B cell (primary cell): ENCODE measurements at places on chromosomes 5 and 9. TPM values are rescaled to one million over a fixed set of nuclear protein-coding genes. Genes with fewer than 3 reads are reported as not detected.
A peak's percentile ranks its signal among the peaks of the same experiment; 100 is the strongest.

GRCh38 chr5:11504065-11504885 is 400.0 kb downstream of the CTNND2 start:
- no peaks in the 10 kb centered on the region for H3K4me1 ChIP-seq
- H3K4me3 ChIP-seq: no peak overlapping the region
- no peak overlapping the region for H3K27ac ChIP-seq
- no peaks in the 10 kb centered on the region for H3K36me3 ChIP-seq

DNA sequence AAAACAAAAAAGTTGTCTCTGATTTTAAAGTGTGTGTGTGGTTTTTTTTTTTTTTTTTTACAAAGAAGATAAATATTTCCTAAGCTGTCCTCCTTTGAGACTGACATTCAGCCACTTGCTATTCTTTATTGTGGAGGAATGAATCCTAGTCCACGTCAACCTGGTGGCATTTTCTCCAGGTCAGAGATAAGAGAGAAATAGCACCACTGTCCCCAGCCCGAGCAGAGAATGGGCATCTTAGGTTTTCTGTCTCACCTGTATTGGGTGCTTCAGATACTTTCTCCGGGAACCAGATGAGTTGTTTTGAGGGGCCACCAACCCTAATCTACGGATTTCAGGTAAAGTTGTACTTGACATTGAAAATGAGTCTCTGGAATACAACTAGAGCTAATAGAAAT is 1.4 kb downstream of the ITGA2 start:
- no peak overlapping the region for H3K27ac ChIP-seq
- H3K36me3 ChIP-seq: no peaks in the 10 kb centered on the region
- H3K4me3 ChIP-seq: no peak overlapping the region
- H3K4me1 ChIP-seq: peaks cover 17% of the 10 kb centered on the region

DNA sequence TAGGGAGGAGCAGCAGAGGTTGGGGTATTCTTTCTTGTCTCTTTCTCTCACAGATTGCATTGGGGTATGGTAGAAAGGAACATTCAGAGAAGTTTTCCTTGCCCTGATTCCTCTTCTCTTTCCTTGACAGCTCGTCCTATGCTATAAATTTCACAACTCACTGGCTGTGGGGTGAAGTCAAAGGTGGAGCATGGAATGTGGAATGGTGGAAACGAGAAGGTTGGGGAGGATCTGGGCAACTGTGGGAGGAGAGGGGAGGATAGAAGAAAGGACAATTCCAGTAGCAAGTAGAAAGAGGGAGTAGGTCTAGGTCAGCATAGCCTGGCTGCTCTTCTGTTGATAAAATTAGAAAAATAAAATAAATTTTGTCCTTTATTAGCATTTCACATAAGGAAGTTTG is 39.0 kb upstream of the POC5 start:
- H3K36me3 ChIP-seq: no peaks in the 10 kb centered on the region
- peaks cover 3% of the 10 kb centered on the region for H3K27me3 ChIP-seq
- H3K4me1 ChIP-seq: no peaks in the 10 kb centered on the region
- H3K4me3 ChIP-seq: no peak overlapping the region
- DNase-seq: no peak

Gene PRLR
- 0.39 and 0.51 TPM in 2 replicates for total RNA-seq

Gene SHC3
- 0.05 TPM in 1 of 2 replicates, not detected in the other for total RNA-seq

DNA sequence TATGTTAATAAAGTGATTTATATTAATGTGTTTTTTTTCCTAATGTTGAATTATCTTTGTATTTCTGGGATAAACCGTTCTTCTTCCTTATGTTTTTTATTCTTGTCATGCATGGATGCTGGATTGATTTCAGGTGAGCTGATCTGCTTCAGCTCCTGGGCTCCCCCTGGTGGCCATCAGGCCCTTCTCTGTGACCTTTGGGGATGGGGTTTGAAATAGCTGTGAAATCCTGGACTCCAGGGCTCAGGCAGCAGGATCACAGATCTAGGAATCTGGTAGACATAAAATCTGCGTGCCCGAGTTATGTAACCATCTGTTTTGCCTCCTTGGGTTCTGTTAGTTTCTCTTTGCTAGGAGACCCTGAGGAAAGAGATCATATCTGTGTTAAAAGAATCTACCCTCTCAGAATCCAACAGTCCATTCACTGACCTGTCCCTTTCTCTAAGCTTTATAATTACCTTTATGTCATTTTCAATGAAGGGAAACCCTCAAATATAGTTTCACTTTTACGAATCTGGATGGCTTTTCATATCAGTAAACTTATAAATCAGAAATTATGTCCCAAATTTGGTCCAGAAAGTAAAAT is 12.2 kb upstream of the OR13J1 start:
- no peaks in the 10 kb centered on the region for H3K4me1 ChIP-seq
- DNase-seq: peak; percentile 84
- no peak overlapping the region for H3K4me3 ChIP-seq

Gene GFRA3
- total RNA-seq: not detected in 2 replicates

- H3K27ac ChIP-seq: no peak overlapping the region
- no peaks in the 10 kb centered on the region for H3K27me3 ChIP-seq
- H3K36me3 ChIP-seq: no peaks in the 10 kb centered on the region
- peaks cover 21% of the 10 kb centered on the region for H3K4me1 ChIP-seq
These were observed 6.6 kb upstream of the ERBIN start for GRCh38 chr5:65919773-65920172.

DNA sequence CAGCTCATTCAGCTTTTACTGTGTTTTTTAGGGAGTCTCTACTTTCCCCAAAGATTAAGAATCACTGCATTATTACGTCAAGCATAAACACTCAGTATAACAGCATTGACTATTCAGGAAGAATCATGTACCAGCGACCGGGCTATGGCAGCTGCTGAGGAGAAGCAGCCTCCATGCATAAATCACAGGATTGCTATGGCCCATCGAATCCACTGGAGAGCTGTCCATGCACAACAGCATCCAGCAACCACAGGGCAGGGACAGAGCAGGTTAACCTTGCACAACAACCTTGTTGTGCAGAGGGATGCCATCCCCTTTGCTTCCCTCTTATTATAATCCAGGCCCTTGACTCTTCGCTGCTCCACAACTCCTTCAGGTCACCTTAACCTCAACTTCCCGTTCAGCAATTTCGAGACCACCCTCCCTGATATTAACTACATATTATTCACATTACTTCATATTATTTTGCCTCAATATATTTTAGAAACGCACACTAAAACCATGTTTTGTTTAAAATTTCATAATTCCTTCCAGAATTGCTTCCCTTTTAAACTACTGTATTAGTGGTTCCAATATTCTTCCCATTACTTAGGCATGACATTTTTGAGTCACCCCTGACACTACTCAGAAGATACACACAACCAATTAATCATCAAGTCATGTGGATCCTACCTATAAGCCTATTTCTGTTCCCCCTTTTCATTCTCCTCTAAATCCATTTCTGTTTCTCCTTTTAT is 991 bp downstream of the IARS1 start:
- peaks cover 21% of the 10 kb centered on the region for H3K4me1 ChIP-seq
- DNase-seq: peak; percentile 15
- no peaks in the 10 kb centered on the region for H3K27me3 ChIP-seq
- H3K27ac ChIP-seq: peak overlapping the region; percentile 79
- H3K36me3 ChIP-seq: peaks cover 2% of the 10 kb centered on the region
- H3K4me3 ChIP-seq: peak overlapping the region; percentile 89

Gene FBP1
- total RNA-seq: 2.8 and 3.4 TPM in 2 replicates

DNA sequence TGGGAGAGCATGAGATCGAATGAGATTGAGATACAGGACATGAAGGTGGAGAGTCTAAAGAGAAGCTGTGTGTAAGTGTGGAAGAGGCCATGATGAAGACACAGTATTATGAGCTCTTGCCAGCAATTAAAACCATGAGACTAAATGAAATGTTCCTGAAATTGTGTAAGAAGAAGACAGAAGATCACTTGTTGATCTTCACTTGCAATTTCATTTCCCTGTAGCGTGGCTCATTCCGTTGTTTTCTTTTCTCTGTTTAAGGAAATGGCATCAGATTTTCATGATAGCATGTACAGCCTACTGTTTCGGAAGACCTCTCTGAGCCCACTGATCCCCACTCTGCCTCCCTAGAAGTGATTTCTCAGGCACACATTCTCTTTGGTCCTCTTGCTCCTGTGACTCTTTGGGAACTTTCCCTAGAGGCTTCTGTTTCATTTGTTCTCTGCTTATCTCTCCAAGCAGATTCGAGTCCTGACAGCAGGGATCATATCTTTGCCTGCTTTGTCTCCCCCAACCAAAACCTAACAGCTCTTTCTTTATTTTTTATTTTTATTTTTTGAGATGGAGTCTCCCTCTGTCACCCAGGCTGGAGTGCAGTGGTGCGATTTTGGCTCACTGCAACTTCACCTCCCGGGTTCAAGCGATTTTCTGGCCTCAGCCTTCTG is 16.8 kb downstream of the PIP5K1B start:
- H3K36me3 ChIP-seq: no peaks in the 10 kb centered on the region
- no peak overlapping the region for H3K4me3 ChIP-seq
- no peak overlapping the region for H3K27ac ChIP-seq
- H3K27me3 ChIP-seq: no peaks in the 10 kb centered on the region
- H3K4me1 ChIP-seq: peaks cover 19% of the 10 kb centered on the region

- no peak overlapping the region for H3K27ac ChIP-seq
- no peaks in the 10 kb centered on the region for H3K4me1 ChIP-seq
- H3K4me3 ChIP-seq: no peak overlapping the region
- no peak for DNase-seq
- H3K27me3 ChIP-seq: no peaks in the 10 kb centered on the region
These were observed 38.8 kb upstream of the CCDC112 start for GRCh38 chr5:115335301-115335700.

Gene CLIC3
- 1.1 TPM in 2 replicates for total RNA-seq

DNA sequence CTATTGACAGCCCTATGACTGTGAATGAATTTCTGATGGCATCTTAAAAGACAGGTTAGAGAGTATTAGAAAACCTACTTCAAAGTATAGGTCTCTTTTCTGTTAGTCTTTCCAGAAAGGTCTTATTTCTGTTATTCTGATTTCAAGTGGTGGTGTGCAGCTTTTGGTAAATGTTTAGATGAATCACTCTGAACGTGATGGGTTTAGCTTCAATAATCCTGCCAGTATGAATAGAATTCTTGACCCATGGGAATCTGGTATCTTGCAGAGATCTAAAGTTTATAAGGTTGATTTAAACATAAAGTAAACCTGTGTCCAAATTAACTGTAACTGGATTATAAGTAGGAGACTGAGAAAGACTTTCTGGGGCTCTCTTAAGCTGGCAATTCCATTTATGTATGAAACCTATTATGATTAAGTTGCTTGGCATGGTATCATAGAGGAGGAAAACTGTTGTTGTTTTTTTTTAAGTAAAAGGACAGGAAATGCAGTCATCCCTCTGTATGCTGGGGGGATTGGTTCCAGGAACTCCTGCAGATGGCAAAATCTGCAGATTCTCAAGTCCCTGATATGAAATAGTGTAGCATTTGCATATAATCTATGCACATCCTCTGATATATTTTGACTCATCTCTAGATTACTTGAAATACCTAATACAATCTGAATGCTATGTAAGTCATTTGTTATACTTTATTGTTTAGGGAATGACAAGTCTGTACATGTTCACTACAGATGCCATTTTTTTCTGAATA is 77.0 kb upstream of the ADAMTS19 start:
- no peak overlapping the region for H3K4me3 ChIP-seq
- no peak overlapping the region for H3K27ac ChIP-seq
- H3K4me1 ChIP-seq: no peaks in the 10 kb centered on the region
- H3K36me3 ChIP-seq: no peaks in the 10 kb centered on the region

Gene SV2C
- 0.07 TPM in 1 of 2 replicates, not detected in the other for total RNA-seq

DNA sequence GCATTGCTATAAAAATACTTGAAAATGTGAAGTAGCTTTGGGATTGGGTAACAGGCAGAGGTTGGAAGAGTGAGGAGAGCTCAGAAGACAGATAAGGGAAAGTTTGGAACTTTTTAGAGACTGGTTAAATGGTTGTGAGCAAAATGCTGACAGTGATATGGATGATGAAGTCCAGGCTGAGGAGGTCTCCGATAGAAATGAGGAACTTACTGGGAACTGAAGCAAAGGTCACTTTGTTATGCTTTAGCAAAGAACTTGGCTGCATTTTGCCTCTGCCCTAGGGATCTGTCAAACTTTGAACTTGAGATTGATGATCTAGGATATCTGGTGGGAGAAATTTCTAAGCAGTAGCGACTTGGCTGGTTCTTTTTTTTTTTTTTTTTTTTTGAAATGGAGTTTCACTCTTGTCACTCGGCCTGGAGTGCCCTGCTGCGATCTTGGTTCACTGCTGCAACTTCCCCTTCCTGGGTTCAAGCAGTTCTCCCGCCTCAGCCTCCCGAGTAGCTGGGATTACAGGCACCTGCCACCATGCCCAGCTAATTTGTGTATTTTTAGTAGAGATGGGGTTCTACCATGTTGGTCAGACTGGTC is 998.9 kb downstream of the TLE1 start:
- H3K27me3 ChIP-seq: no peaks in the 10 kb centered on the region
- no peak for DNase-seq
- no peaks in the 10 kb centered on the region for H3K36me3 ChIP-seq
- no peaks in the 10 kb centered on the region for H3K4me1 ChIP-seq
- H3K4me3 ChIP-seq: no peak overlapping the region
- no peak overlapping the region for H3K27ac ChIP-seq

- no peaks in the 10 kb centered on the region for H3K27me3 ChIP-seq
- H3K4me1 ChIP-seq: no peaks in the 10 kb centered on the region
- H3K27ac ChIP-seq: no peak overlapping the region
- no peak for DNase-seq
These were observed 75.4 kb downstream of the PRR16 start for GRCh38 chr5:120539471-120539870.

DNA sequence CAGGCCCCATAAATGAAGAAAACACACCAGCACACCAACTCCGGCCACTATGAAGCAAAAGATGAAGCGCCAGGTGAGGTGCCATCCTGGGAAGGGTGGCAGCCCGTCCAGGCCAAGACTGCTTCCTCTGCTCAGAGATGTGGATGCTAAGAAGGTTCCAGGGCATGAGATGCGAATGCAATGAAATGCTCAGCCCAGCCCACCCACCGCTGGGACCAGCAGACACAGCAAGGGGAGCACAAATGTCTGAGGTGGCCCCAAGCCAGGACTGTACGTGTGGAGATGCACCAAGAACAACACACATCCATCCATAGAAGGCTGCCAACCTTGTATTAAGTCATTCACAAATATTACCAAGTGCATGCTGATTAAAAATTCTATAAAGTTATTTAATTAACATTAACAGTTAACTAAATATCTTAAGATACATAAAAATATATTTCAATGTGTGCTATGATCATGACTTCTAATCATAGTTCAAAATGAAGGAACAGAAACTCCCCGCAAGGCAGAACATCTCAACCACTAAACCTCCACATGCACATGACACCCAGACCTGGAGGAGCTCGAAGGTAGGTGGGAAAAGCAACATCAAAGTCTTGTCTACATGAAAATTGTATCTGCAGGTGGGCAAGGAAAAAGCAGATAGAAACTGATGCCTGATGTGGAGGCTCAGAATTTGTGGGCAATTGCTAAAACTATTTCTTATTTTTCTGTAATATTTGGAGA is 43.7 kb downstream of the BICD2 start:
- H3K4me3 ChIP-seq: no peak overlapping the region
- peaks cover 3% of the 10 kb centered on the region for H3K36me3 ChIP-seq
- H3K27ac ChIP-seq: peak overlapping the region; percentile 72
- no peaks in the 10 kb centered on the region for H3K27me3 ChIP-seq
- H3K4me1 ChIP-seq: peaks cover 86% of the 10 kb centered on the region

DNA sequence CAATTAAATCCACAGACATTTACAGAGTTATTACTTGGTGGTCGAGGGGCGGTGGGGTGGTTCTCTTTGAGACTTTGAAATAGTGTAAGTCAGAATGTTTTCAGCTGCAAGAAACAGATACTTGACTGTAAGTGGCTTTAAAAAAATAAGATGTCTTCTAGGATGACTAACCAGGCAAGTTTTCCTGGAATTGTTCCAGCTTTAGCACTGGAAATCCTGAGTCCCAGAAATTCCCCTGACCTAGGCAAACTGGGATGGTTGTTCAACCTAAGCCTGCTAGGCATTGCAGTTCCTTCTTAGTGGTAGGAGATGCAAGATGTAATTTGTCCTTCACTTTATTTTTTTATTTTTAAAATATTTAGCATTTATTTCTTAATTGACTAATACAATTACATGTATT is 169.5 kb upstream of the POC5 start:
- no peak for DNase-seq
- H3K4me1 ChIP-seq: no peaks in the 10 kb centered on the region
- H3K4me3 ChIP-seq: no peak overlapping the region

Gene CTXN3
- total RNA-seq: not detected in 2 replicates

Gene BRD8
- 98.9 and 114 TPM in 2 replicates for total RNA-seq
